ENCODE measurements at places on chromosomes 16 and 17. TPM values are rescaled to one million over a fixed set of nuclear protein-coding genes. Genes with fewer than 3 reads are reported as not detected.

SEZ6L2 gene
- 2.5 TPM for polyA plus RNA-seq

MAF gene
- 28.8 TPM for polyA plus RNA-seq

- DNase-seq = no peak
Observed at GRCh38 chr16:7366041-7366440, 33.4 kb downstream of the RBFOX1 start.

GRCh38 chr17:79395066-79395465 is 215.8 kb downstream of the RBFOX3 start:
- no peak for DNase-seq

- DNase-seq = no peak
Observed at GRCh38 chr16:64679976-64680690, 441.7 kb downstream of the CDH11 start.

Measured in forelimb muscle (tissue), 1 donor.